CD4-positive, alpha-beta T cell treated with Interferon alpha-2 for 1 hour (primary cell): ENCODE measurements at places on chromosomes 16 and 17.

GRCh38 chr16:79876332-79876730, 275.8 kb upstream of the MAF start:
- DNase-seq = no peak

GRCh38 chr17:44955674-44956425, 8.3 kb upstream of the KIF18B start:
- no peak for DNase-seq

DNA sequence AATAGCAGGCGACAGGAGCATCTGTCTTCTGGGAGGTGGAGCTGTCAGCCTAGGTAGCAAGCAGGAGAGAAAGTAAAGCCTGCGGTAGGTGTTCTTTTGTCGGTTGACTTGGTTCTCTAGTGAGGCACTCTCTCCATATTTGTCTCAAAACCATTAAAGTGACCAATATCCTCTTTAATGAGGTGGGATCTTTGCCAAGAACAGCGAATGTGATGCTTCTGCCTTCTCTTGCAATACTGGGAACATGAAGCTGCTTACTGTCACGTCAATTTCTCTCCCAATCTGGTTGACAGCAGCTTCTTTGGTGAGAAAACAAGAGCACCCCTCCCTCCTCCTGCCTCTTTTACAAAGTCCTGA, 176.7 kb downstream of the ABCC12 start:
- no peak for DNase-seq

DNA sequence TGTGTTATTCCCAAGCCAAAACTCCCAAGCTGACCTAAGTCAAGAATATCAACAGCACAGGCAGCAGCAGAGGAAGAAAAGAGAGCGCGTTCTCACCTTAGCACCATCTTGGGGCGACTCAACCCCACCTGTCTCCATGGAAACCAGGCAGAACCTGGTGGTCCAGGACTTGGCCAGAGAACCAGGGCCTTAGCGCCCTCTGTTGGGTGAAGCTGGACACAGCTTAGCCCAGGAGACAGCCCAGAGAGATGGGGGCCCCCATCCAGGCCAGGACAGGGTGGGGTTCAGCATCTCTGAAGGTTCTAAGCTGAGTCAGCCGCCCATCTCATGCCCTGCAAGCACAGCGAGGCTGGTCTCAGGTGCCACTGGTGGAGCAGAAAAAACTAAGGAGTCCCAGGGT, 60.1 kb upstream of the TMEM132E start:
- no peak for DNase-seq

GRCh38 chr17:28926366-28926765, 23.5 kb upstream of the DHRS13 start:
- no peak for DNase-seq

DNA sequence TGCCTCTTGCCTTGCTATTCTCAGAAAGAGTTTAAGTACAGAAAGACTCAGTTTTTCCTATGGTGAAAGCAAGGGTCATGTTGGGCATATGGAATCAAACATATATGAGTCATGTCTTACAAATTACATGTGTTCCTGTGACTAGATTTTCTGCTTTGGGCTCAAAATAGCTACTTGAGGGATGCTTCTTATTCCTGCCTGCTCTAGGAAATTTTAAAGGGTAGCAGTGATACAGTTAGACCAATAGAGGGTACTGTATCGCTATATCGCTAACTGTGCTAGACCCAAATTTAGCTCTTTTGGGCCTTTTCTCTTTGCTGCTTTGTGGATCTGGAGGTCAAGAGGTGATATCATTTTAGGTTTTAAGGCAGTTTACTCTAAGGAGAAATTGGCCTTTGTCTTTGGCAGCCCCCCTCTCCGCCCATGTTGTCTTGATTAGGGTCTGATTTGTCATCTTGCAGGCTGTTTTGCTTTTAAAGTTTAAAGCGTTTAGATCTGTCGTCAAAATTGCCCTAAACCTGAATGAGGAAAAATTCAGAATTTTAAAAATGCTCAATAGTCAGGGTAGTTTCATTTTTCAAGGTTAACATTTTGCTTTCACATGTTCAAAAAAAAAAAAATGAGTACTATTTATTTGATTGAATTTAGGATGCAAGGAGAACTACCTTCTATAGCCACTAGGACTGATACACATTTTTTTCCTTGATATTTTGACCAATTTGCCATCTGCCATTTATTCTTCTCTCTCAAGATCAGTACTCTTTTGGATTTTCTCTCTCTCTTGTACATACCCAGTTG, 8.8 kb downstream of the NFATC3 start:
- DNase-seq = peak; percentile 55
